Activated CD4-positive, alpha-beta T cell treated with anti-CD3 and anti-CD28 coated beads for 36 hours (primary cell): ENCODE measurements at places on chromosomes 2 and 18. TPM values are rescaled to one million over a fixed set of nuclear protein-coding genes. Genes with fewer than 3 reads are reported as not detected.
A peak's percentile ranks its signal among the peaks of the same experiment; 100 is the strongest.

DNA sequence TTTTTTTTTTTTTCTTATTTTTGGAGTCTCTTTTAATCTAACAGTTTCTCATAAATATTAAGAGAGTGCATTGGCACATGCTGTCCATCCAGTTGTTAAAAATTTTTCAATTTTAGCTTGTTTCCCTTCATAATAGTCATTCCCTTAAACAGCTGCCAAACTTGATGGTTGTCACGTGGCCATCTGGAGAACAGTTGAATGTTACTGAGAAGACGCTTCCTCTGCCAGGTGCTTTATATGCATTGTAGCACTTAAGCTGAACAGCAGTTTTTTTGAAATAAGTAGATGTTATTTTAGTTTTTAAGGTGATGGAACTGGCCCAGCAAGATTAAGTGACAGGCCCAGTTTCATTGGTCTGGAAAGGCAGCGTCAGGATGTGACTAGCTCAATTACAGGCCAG, 3.3 kb downstream of the SMARCAL1 start:
- no peaks in the 10 kb centered on the region for H3K27me3 ChIP-seq
- H3K36me3 ChIP-seq: peaks cover 32% of the 10 kb centered on the region
- H3K27ac ChIP-seq: no peak overlapping the region
- H3K4me1 ChIP-seq: peaks cover 24% of the 10 kb centered on the region
- no peak for DNase-seq

DNA sequence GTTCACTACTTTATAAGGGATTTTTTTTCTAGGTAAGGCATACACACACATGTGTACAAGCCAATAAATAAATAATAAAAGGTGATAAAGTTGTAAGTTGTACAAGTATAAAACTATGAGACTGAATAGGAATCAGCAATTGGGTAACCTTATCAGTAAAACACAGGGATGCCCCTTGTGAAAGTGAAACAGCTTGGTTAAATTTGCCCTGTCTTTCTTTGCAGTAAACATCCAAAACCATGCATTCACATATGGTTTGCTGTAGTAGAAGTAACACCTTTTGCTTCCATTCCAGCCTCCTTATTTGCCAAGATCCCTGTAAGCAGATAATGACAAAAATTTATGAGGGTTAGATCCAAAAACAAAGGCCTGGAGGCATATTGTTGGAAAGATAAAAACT, 44.3 kb upstream of the NEUROD1 start:
- H3K4me1 ChIP-seq: no peaks in the 10 kb centered on the region
- DNase-seq: no peak
- no peaks in the 10 kb centered on the region for H3K36me3 ChIP-seq
- peaks cover 14% of the 10 kb centered on the region for H3K27me3 ChIP-seq
- H3K27ac ChIP-seq: no peak overlapping the region

DNA sequence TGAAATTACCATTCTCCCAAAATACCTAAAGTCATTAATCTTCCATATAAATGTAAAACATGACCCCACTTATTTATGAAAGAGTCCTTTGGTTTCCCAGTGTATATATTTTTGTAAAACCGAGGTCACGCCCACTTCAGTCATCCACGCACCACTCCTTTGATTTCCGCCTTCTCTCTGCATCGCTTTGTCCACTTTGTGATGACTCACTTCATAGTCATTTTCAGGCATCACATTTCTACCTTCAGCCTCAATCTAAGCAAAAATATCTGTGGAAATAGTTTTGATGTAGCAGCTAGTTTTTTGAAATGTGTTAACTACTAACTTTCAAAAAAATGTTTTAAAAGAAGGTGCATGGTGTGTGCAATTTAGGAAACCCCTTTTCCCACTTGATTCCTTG, 793.5 kb upstream of the SOX11 start:
- H3K4me1 ChIP-seq: no peaks in the 10 kb centered on the region
- no peak overlapping the region for H3K27ac ChIP-seq
- no peaks in the 10 kb centered on the region for H3K27me3 ChIP-seq
- H3K4me3 ChIP-seq: no peak overlapping the region
- H3K36me3 ChIP-seq: no peaks in the 10 kb centered on the region
- DNase-seq: no peak

DNA sequence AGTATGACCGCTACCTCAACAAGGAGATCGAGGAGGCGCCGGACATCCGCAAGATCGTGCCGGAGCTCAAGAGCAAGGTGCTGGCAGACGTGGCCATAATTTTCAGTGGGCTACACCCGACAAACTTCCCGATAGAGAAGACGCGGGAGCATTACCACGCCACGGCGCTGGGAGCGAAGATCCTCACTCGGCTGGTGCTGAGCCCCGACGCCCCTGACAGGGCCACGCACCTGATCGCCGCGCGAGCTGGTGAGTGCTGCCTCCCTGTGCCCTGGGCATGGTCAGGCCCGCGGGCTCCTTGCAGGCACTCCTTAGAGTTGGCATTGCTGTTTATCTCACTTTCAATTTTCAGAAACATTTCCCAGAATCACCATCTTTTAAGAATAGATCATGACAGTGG, 35.7 kb downstream of the CTDP1 start:
- peaks cover 48% of the 10 kb centered on the region for H3K36me3 ChIP-seq
- DNase-seq: no peak
- no peak overlapping the region for H3K4me3 ChIP-seq

DNA sequence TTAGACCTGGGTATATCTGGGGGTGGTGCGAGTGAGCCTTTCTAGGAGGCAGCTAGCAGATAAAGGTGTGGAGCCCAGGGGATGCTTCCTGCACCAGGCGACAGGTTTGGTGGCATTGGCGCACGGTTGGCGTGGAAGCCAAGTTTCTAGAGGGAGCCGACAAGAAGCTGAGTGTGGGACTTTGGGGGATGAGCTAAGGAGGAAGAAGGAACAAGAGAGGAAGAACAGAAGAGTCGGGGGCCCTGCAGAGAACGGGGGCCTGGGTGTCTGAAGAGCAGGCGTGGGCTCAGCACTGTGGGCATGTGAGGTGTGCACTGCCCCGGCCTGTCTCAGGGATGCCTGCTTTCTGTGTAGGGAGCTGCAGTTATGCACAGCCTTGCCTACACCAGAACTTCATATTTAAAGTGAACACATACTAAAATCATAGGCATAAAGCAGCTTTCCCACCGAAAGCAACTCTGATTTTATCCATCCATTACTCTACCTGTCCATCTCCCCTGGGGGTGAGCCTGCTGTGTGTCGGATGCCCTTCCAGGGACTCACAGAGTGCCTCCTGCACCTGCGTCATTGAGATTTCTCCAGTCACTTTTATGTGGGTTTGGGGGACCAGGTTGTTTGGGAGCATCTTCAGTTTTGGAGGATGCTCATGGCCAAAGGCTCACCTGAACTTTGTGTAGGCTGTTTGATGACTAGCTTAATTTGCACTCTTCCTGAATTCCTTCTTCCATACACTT, 149.7 kb downstream of the LDLRAD4 start:
- H3K27ac ChIP-seq: peak overlapping the region; percentile 14
- H3K27me3 ChIP-seq: no peaks in the 10 kb centered on the region
- no peaks in the 10 kb centered on the region for H3K36me3 ChIP-seq
- H3K4me3 ChIP-seq: no peak overlapping the region

- peaks cover 77% of the 10 kb centered on the region for H3K4me1 ChIP-seq
- peak overlapping the region; percentile 91 for H3K27ac ChIP-seq
- H3K4me3 ChIP-seq: peak overlapping the region; percentile 76
Observed at GRCh38 chr2:196159221-196159892, 12.0 kb downstream of the STK17B start.

GRCh38 chr2:189095101-189095500, 84.5 kb downstream of the COL5A2 start:
- H3K27ac ChIP-seq: no peak overlapping the region
- H3K36me3 ChIP-seq: no peaks in the 10 kb centered on the region
- H3K27me3 ChIP-seq: peaks cover 2% of the 10 kb centered on the region
- H3K4me1 ChIP-seq: peaks cover under 1% of the 10 kb centered on the region

GRCh38 chr2:86073225-86073624, 32.5 kb downstream of the POLR1A start:
- peaks cover 62% of the 10 kb centered on the region for H3K36me3 ChIP-seq
- H3K4me3 ChIP-seq: no peak overlapping the region
- no peak overlapping the region for H3K27ac ChIP-seq
- H3K27me3 ChIP-seq: no peaks in the 10 kb centered on the region
- DNase-seq: no peak

- no peaks in the 10 kb centered on the region for H3K36me3 ChIP-seq
- H3K4me3 ChIP-seq: no peak overlapping the region
- DNase-seq: no peak
- no peak overlapping the region for H3K27ac ChIP-seq
- H3K4me1 ChIP-seq: peaks cover 13% of the 10 kb centered on the region
Observed at GRCh38 chr2:7738596-7738995, 821.4 kb downstream of the RNF144A start.

GRCh38 chr2:233051241-233052149, 8.6 kb upstream of the INPP5D start:
- peaks cover 3% of the 10 kb centered on the region for H3K4me1 ChIP-seq
- no peaks in the 10 kb centered on the region for H3K27me3 ChIP-seq
- no peak for DNase-seq
- no peak overlapping the region for H3K4me3 ChIP-seq
- H3K36me3 ChIP-seq: no peaks in the 10 kb centered on the region
- H3K27ac ChIP-seq: no peak overlapping the region

GRCh38 chr2:197261808-197262226, 48.8 kb downstream of the ANKRD44 start:
- H3K4me3 ChIP-seq: peak overlapping the region; percentile 56
- no peak for DNase-seq
- H3K4me1 ChIP-seq: peaks cover 82% of the 10 kb centered on the region
- H3K27me3 ChIP-seq: no peaks in the 10 kb centered on the region
- H3K36me3 ChIP-seq: peaks cover 29% of the 10 kb centered on the region
- H3K27ac ChIP-seq: peak overlapping the region; percentile 88

DNA sequence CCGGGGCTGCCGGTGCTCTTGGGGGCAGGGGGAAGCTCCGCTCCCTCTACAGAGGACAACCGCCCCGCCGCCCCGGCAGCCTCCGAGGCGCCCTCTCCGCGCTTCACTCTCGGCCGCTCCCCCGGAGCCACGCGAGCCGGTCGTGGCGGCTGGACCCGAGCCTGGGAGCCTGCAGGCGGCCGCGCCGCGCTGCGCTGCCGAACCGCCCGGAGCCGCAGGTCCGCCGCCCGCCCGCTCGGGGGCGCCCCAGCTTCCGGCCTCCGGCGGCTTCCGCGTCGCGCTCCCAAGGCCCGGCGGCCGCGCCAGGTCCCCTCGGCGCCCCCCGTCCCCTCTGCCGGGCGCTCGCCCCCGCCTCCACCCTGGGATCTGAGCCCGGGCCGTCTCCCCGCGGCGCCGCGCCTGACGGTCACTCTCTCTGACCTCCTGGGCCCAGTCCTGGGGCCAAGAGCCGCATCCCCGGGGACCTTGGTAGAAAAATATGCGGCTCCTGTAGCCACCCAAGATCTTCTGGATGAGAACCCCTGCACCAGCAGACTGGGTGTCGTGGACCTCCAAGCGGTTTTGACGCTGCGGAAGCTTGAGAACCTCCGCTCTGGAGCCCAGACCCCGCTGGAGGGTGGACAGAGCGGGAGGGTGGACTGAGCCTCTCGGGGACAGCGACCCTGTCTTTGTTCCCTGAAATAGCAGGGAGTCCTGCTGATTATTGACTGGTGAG, 44.3 kb downstream of the SERTAD2 start:
- DNase-seq: peak; percentile 82
- no peak overlapping the region for H3K27ac ChIP-seq
- H3K27me3 ChIP-seq: no peaks in the 10 kb centered on the region
- peaks cover 25% of the 10 kb centered on the region for H3K4me1 ChIP-seq
- H3K4me3 ChIP-seq: peak overlapping the region; percentile 65
- H3K36me3 ChIP-seq: no peaks in the 10 kb centered on the region

DNA sequence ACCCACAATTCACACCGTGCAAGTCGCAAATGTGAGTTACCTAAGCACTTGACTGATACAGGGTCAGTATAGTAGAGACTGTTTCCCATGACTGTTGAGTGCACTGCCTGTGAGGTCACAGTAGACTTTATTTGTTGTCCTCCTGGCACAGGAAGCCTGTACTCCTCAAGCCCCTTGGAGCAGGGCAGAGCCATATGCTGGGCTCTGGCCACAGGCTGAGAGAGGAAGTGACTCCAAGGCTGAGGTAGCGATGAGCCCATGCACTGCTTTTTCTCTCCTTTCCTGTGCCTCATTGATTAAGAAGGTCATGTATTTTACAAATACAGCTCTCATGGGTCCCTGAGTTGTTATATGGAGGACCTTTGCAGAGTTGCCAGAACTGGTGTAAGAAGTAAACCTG, 287.7 kb downstream of the SRBD1 start:
- no peaks in the 10 kb centered on the region for H3K36me3 ChIP-seq
- no peak overlapping the region for H3K27ac ChIP-seq
- H3K4me1 ChIP-seq: no peaks in the 10 kb centered on the region

- DNase-seq: peak; percentile 27
- H3K36me3 ChIP-seq: no peaks in the 10 kb centered on the region
- no peak overlapping the region for H3K4me3 ChIP-seq
- peaks cover 2% of the 10 kb centered on the region for H3K4me1 ChIP-seq
Observed at GRCh38 chr2:40370007-40370395, 81.9 kb downstream of the SLC8A1 start.

GRCh38 chr18:58493516-58494253, 135.2 kb downstream of the ALPK2 start:
- no peak overlapping the region for H3K4me3 ChIP-seq
- peaks cover 9% of the 10 kb centered on the region for H3K4me1 ChIP-seq
- DNase-seq: peak; percentile 87
- no peaks in the 10 kb centered on the region for H3K36me3 ChIP-seq

- H3K27ac ChIP-seq: peak overlapping the region; percentile 61
- H3K4me3 ChIP-seq: no peak overlapping the region
- peaks cover 40% of the 10 kb centered on the region for H3K36me3 ChIP-seq
- no peak for DNase-seq
- H3K4me1 ChIP-seq: peaks cover 43% of the 10 kb centered on the region
Observed at GRCh38 chr2:233118648-233119000, 58.5 kb downstream of the INPP5D start.

- no peaks in the 10 kb centered on the region for H3K36me3 ChIP-seq
- DNase-seq: no peak
- no peak overlapping the region for H3K27ac ChIP-seq
- H3K4me3 ChIP-seq: no peak overlapping the region
- H3K27me3 ChIP-seq: no peaks in the 10 kb centered on the region
Observed at GRCh38 chr2:7685342-7686015, 768.3 kb downstream of the RNF144A start.

- H3K4me3 ChIP-seq: no peak overlapping the region
- H3K4me1 ChIP-seq: no peaks in the 10 kb centered on the region
- peaks cover 23% of the 10 kb centered on the region for H3K27me3 ChIP-seq
- H3K27ac ChIP-seq: no peak overlapping the region
- H3K36me3 ChIP-seq: no peaks in the 10 kb centered on the region
- no peak for DNase-seq
Observed at GRCh38 chr2:150480241-150480640, 7.2 kb downstream of the RND3 start.

- no peak overlapping the region for H3K27ac ChIP-seq
- DNase-seq: no peak
- no peaks in the 10 kb centered on the region for H3K4me1 ChIP-seq
- H3K36me3 ChIP-seq: no peaks in the 10 kb centered on the region
- no peaks in the 10 kb centered on the region for H3K27me3 ChIP-seq
Observed at GRCh38 chr2:45941531-45942236, 290.2 kb downstream of the PRKCE start.

GRCh38 chr2:111919365-111919764, 21.0 kb downstream of the MERTK start:
- H3K36me3 ChIP-seq: no peaks in the 10 kb centered on the region
- no peak overlapping the region for H3K27ac ChIP-seq
- H3K4me1 ChIP-seq: no peaks in the 10 kb centered on the region
- H3K27me3 ChIP-seq: no peaks in the 10 kb centered on the region
- no peak overlapping the region for H3K4me3 ChIP-seq

The DPYSL5 gene
- 0.09 TPM for total RNA-seq

The AKAIN1 gene
- not detected for total RNA-seq

The CMPK2 gene
- total RNA-seq: 8.7 TPM

The CYBRD1 gene
- total RNA-seq: 1.4 TPM

The CD8B2 gene
- 0.11 TPM for total RNA-seq

The KATNAL2 gene
- 1.4 TPM for total RNA-seq

The GPR17 gene
- not detected for total RNA-seq
